G401 (cell line): ENCODE measurements at places on chromosomes 7 and 10.

- DNase-seq = no peak
Measured at GRCh38 chr10:8987712-8988111, 933.2 kb downstream of the GATA3 start.

DNA sequence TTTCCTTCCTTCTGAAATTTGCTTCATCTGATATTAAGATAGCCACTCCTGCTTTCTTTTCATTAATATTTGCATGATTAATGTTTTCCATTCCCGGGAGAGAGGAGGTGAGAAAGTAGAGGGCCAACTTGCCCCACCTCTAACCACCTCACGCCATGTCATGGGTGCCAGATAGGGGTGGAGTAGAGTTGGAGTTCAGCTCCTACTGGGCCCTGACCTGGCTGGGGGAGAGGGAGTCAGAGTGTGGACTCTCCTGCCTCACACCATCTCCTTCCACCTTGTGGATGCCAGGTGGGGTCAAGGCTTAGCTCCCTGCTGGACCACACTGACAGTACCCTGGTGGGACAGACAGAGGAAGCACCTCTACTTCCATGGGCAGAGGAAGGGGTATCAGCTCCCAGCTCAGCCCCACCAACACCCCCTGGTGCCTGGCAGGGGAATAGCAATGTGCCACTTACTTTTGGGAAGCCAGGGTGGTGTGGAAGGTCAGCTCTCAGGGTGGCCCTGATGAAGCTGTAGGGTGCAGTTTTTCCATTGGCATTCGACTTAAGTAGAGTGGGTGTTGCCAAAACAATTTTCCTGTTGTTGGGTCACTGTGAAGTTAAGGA is 28.0 kb downstream of the CHST12 start:
- DNase-seq = no peak

- DNase-seq = no peak
Measured at GRCh38 chr7:1569016-1569415, 816 bp downstream of the PSMG3 start.

DNA sequence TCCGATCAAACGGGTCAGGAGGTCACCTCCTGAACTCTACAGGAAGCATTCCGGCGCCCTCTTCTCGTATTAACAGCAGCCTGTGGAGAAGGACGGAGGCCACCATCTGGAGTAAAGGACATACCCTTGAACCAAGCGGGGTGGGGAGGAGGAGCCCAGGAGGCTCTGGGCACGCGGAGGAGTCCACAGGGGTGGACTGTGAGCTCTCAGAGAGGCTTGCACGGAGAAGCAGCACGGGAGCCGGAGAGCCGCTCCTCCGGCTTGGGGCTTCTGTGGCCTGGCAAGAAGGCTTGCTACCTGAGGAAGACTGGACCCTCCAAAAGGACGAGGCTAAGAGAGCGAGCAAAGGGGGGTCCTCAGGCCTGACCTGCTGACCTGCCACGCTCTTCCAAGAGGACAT is 77.9 kb downstream of the MAD1L1 start:
- DNase-seq = no peak

- DNase-seq = no peak
Measured at GRCh38 chr10:64320448-64320847, 799.2 kb downstream of the REEP3 start.

- peak; percentile 85 for DNase-seq
Measured at GRCh38 chr7:65307651-65308299, 65.9 kb upstream of the ZNF92 start.

GRCh38 chr10:78684947-78685346 is 383.8 kb upstream of the ZMIZ1 start:
- no peak for DNase-seq

DNA sequence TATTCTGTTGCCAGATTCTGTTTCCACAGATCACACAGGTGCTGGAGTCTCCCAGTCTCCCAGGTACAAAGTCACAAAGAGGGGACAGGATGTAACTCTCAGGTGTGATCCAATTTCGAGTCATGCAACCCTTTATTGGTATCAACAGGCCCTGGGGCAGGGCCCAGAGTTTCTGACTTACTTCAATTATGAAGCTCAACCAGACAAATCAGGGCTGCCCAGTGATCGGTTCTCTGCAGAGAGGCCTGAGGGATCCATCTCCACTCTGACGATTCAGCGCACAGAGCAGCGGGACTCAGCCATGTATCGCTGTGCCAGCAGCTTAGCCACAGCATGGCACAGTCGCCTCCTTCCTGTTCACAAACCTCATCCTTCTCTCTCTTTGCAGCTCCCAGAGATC is 237.5 kb upstream of the PRSS1 start:
- DNase-seq = no peak

GRCh38 chr7:2512713-2513112 is 6.9 kb upstream of the LFNG start:
- DNase-seq = no peak

DNA sequence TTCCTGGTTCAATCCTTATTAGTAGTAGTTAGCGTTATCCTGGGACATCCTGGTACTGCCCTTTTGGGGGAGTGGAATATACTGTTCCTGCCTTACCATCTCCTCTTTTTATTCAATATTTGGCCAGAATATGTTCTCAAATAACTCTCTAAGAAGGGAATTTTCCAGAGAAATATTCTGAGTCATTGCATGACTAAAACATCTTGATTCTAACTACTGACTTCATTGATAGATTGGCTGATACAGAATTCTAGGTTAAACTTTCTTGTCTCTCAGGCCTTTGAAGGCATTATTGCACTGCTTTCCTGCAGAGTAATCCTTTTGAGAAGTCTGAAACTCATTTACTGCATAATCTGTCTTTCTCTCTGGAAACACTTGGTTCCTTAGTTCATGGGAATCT is 275.5 kb upstream of the DGKB start:
- DNase-seq = no peak

DNA sequence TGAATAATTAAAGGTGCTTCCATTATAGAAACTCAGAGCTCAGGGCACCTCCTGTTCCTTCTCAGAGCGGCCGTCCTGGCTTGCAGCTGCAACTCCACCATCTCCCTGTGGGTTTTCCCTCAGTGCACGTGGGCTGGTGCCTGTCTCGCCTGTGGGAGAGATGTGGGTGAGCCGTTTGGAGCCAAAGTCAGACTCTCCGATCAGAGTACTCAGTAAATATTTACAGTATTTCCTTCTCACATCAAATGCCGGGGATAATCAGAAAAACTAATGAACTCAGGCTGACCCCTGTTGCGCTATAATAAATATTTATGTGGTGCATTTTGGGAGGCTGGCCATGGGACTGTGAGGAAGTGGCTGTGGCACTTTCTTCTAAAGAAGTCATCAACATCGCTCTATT is 155.8 kb upstream of the HABP2 start:
- no peak for DNase-seq

DNA sequence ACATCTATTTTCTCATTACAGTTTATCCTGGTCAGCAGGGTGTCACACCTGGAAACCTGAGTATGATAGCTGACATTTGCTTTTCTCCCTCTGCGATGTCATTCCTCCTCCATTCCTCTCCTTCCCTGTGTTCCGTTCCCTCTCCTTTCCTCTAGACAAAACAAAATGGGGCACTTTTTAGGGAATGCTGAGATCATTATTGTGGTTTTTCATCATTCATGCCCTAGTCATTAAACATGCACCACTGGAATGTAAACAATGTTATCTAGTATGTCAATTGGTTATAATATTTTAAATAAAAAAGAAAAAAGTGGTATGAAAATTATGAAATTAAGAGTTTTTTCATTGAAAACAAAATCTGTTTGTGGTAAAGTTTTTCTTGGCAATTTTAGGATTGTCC is 132.6 kb downstream of the MAPK8 start:
- DNase-seq = no peak

DNA sequence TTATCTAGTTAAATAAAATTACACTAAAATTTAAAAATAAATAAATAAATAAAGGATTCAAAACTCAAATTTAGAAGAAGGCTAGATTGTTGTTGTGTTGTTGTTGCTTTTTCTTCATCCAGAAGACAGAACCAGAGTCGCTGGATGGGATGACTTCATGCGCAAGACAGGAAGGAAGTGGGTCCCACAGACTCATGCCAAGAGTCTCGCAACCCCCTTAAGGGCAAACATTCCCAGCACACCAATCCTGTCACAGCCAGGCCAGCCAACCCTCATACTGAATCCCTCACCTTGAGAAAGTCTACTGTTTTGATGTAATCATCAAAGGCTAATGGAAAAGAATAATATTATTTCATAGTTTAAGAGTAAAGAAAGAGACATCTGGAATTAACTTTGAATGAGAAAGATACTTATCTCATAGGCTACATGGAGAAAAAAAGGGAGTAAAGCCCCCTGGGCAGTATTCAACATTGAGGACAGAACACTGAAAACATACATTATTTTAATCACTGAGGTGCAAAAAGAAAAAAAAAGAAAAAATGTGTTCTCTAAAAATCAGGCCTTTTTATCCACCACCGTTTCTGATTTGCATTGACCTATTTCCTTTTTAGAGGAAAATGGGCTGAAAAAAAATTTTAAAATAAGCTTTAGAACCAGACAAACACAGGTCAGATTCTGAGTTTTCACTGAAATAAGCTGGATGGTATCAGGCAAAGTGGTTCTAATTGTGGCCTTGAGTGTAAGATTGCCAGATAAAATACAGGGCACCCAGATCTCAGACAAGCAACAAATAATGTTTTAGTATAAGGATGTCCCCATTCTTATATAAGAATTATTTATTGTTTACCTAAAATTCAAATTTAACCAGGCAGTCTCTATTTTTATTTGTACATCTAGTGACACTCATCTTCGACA is 826.5 kb downstream of the TNS3 start:
- no peak for DNase-seq

- DNase-seq = peak; percentile 51
Measured at GRCh38 chr10:12603766-12604470, 254.6 kb downstream of the CAMK1D start.

DNA sequence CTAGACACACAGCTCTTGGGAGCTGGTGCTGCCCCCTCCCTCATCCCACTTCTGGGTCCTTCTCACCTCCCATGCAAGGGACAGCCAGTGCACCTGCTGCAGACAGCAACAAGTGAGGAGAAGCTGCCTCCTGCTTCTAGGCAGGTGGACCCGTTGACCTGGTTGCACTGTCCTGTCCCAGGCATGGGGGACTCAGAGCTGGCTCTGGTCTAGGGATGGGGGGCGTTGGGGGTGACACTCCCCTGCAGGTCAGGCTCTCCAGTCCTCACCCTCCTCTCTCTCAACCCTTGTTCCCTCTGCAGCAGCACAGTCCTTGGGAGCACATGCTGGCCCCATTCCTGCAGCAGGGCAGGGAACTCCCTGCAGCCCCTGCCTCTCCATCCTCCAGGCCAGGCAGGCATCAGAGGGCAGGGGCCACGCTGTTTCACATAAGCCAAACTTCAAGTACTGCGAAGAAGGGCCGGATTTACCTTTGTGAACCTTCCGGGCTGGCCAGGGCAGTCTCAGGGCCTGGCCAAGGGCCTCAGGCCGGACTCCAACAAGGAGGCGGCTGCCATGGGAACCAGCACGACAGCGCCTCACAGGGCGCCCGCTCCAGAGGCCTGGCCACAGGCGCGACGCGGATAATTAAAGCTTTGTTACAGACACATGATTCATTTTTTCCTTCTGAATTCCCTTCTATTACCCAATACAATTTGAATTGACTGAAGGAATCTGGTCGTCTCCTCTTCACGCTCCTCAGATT is 48.5 kb downstream of the RASGEF1A start:
- DNase-seq = peak; percentile 69

GRCh38 chr10:127948791-127949190 is 41.9 kb downstream of the PTPRE start:
- no peak for DNase-seq

DNA sequence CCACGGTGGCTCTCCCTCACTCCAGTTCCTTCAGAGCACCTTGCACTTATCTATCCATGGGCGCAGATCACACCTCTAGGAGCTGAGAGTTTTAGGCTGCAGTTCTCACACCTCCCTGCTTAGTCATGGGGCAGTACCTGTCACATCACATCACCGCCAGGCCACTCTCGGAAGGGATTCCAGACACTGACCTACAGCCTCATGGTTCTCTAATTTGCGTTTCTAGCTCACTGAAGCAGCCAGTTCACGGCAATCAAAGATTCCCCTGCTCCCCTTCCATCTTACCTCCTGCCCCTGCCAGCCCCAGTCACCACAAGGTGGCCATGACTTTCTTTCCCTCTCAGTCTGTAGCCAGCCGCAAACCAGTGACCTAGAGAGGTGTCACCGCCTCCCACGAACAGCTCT is 34.2 kb downstream of the ADRB1 start:
- DNase-seq = no peak

DNA sequence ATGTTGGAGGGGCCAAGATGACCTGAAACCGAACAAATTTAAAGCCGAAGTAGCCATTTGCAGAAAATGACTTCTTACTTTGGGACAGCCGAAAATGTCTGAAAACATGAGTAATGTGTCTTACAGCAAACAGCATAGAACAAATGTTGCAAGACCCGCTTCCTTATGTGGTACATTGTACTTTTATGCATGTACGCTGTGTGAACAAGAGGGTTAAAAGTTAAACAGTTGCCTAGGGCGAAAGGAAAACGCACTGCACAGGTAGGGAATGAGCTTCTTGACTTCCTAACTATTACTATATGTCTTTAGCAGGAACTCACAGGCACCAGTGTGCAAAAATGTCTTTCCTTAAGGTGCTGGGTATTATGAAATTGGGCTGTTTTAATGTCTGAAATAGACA is 303.5 kb upstream of the MGMT start:
- DNase-seq = no peak

- DNase-seq = no peak
Measured at GRCh38 chr7:44216019-44216418, 15.2 kb downstream of the YKT6 start.

GRCh38 chr10:31051703-31052102 is 20.0 kb upstream of the ZNF438 start:
- no peak for DNase-seq

- no peak for DNase-seq
Measured at GRCh38 chr10:78292982-78293865, 259.6 kb downstream of the RPS24 start.

- DNase-seq = no peak
Measured at GRCh38 chr10:78277314-78278057, 243.8 kb downstream of the RPS24 start.

GRCh38 chr7:32042900-32043299 is 27.3 kb downstream of the PDE1C start:
- DNase-seq = no peak

DNA sequence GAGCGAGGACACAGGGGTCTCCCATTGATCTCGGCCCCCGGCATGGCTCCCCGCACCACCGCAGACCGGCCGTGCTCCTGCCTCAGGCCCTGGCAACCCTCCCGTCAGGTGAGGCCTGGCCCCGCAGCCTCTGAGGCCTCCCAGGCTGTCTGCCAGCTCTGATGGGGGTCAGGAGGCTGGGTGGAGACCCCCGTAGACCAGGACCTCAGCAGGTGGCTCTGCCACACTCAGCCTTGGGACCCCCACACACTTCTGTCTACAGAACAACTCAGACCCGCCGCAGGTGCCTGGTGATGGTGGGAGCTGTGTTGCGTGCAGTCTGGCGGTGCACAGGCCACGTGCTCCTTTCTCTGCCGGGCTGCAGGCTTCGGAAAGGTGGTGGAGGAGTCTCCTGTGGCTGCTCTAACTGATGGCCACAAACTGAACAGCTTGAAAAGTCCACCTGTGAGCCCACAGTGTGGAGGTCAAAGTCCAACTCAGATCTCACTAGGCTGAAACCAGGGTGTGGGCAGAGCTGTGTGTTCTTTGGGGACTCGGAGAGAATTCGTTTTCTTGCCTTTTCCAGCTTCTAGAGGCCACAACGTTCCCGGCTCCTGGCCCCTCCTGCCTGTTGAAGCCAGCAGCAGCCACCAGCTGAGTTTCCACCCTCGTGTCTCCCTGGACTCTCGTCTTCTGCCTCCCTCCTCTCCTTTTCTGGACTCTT is 62.5 kb downstream of the PWWP2B start:
- no peak for DNase-seq
